Stimulated activated CD8-positive, alpha-beta memory T cell treated with anti-CD3 and anti-CD28 coated beads, Interleukin-7, amount 100 ng/mL, for 24 hours (primary cell): ENCODE measurements at places on chromosomes 16 and 17.

DNA sequence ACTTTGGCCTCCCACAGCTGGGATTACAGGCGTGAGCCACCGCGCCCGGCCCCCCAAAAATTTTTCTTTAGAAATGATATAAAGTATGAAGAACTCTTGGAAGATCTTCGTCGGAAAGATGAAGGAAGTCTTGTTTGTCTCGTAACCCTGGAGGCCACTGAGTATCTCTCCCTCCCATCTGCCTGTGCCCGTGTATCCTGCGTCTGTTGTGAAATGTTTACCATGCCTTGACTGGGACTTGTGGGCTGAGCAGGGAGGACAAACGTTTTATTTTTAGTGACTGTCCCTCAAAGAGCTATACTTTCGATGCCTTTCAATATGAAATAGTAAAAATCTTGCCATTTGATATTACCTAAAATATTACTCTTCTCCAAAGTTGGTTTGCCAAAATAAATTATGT, 121.2 kb downstream of the RPTOR start:
- DNase-seq = no peak

GRCh38 chr17:38569701-38570512, 35.8 kb downstream of the SRCIN1 start:
- no peak for DNase-seq

DNA sequence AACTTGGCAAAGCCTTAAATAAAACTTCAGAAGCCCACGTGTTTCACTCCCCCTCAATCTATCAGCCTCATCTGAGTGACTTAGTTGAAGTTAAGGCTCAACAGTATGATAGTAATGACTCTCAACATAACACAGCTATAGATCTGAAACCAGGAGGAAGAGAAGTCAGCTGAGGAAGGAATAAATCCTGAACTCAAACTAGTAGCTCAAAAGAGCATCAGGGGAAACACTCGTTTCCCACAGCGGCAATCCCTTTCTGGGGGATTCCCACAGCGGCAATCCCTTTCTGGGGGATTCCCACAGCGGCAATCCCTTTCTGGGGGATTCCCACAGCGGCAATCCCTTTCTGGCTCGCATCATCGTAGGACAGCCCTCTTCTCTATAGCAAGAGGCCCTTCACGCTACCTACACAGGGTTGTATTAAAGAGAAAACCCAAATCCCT, 56.8 kb downstream of the ZZEF1 start:
- DNase-seq = no peak

DNA sequence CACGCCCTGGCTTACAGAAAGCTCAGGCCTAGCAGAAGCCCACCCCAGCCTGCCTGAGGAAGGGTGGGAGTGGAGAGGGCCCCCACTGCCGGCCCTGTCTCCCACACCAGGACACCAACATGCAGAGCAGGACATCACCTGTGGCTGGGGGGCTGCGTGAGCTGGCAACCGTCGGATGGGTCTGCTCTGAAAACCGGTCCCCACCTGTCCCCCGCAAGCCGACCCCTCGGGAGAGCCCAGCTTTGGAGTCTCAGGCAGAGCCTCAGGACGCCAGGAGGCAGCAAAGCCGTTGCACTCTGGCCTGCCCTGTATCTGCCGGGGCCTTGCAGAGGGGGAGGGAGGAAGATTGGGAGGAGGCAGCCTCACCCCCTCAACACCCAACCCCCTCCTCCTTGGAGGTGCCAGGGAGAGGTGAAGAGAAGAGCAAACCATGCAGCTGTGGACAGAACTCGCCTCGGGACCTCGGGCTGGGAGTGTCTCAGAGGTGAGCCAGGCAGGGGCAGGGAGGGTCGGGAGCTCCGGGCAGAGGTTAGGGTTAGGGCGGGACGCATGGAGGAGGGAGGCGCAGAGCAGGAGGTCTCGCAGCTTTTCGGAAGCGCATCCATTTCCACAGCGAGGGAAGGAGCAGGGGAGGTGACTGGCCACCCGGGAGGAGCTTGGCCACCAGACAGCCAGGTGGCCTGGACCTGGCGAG, 30.4 kb upstream of the ZC3H18 start:
- no peak for DNase-seq

GRCh38 chr16:89688395-89688794, 1.9 kb downstream of the CDK10 start:
- no peak for DNase-seq

GRCh38 chr16:56910112-56910511, 21.8 kb upstream of the HERPUD1 start:
- no peak for DNase-seq

GRCh38 chr17:79658811-79659207, 48.0 kb upstream of the RBFOX3 start:
- no peak for DNase-seq

DNA sequence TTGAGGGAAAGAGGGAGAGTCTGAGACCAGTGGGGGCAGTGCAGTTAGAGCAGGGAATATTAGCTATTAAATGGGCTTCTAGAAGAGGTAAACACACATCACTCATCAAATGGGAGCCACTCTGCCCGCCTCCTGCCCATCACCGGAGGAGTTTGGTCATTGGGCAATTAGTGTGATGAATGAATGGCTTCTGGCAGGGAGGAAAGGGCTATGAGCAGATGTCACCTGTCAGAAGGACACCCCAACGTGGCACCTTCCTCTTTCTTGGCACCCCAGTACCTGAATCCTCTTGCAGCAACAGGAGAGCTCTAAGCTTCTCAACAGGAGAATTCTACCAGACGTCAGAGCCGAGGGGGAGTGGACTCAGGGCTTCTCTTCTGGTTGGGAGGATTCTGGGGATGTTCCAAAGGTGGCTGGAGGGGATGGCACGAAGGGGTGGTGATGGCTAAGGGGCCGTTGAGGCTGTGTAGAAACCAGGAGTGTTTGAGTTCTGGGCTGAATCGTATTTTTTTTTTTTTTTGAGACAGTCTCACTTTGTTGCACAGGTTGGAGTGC, 11.0 kb downstream of the C1QTNF1 start:
- DNase-seq = no peak

GRCh38 chr17:80105762-80106161, 4.4 kb downstream of the GAA start:
- DNase-seq = no peak

- DNase-seq = no peak
Observed at GRCh38 chr16:88113545-88114045, 162.4 kb downstream of the BANP start.

DNA sequence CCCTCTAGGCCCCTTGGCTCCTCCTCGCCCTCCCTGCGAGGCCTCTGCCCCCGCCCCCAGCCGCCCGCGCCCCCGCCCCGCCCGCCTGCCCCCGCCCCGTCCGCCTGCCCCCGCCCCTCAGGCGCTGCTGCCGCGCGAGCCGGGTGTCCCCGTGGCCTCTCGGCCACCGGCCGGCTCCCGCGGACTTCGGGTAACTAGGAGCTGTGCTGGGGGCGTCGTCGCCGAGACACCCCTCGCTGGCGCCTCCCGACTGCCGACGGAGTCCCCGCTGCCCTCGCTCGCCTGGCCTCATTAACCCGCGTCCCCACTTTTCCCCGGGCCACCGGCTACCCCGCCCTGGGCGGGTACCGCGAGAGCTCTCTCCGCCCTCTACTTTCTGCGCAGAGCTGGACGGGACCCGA, at the start of gene TLCD1:
Gene TLCD1 (minus strand): TSS at position 8 of the 401 bp plus-strand sequence. CDS start 136 bp downstream, outside the sequence.
- DNase-seq = no peak
